ENCODE measurements at places on chromosomes 4 and X. TPM values are rescaled to one million over a fixed set of nuclear protein-coding genes. Genes with fewer than 3 reads are reported as not detected.
A peak's percentile ranks its signal among the peaks of the same experiment; 100 is the strongest.

DNA sequence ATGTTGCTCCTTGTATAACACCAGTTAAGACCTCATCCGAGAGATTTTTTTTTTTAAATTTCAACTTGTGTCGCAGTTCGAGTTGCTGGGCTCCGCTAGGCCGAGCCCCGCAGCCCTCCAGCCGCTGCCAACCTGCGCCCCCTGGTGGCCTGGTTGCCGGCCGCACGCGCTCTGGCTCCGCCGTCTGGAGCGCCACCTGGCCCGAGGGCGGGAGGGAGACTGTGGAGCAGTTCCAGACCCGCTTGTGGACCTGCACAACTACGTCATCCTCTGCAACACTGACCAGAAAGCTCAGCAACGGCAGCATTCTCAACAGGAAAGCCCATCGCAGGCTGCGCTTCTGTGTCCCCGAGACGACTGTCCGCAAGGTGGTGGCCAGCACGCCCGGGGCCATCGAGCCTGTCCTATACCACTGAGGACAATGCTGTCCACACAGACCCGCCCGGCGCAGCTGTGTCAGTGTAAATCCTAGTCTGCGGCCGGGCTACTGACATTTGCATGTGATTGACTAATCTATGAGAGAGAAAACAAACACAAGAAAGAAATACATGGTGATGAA, 39.1 kb downstream of the ARL9 start:
- DNase-seq: peak; percentile 85

GRCh38 chrX:39335513-39336235, 534.4 kb downstream of the MID1IP1 start:
- peak; percentile 50 for DNase-seq

- DNase-seq: no peak
Observed at GRCh38 chr4:112348488-112349158, 51.5 kb downstream of the ALPK1 start.

DNA sequence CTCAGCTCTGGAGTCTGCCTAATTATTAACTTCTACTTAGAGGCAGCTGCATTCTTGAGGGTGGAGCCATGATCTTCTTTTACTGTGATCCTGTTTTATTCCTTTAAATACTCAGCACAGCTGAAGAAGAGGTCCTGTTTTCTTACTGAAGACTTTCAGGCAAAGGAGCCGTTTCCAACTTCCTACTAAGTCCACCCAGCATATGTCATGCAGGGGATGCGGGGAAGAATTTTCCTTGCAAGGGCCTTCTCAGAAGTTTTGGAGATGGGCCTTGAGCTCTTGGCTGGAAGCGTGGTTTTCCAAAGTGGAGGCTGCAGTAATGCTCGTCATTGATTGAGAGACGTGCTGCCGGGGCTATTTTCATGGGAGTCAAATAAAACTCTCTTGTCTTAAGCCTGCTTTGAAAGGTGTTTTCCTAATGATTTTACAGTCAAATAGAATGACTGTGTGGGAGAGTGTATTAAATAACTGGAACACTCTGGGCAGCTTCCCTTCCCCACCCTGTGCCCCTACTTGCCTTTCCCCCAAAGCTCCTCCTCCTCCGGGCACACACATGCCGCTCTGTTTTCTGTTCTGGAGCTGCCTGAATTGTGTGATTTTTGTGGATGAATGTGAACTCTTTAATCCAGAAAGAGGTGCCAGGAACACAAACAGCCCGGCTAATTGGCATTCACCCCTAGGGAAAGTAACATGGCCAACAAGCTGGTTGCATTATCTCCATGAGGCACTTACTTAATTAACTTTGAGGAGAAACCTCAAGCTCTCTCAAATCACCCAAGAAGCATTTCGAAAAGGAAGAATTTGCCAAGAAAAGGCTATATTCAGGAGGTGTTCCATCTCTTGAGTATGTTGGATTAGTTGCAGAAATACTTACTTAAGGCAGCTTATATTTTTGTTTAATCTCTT, 28.1 kb downstream of the FGF2 start:
- DNase-seq: no peak

GRCh38 chr4:144688035-144688569, 42.1 kb downstream of the HHIP start:
- no peak for DNase-seq

DNA sequence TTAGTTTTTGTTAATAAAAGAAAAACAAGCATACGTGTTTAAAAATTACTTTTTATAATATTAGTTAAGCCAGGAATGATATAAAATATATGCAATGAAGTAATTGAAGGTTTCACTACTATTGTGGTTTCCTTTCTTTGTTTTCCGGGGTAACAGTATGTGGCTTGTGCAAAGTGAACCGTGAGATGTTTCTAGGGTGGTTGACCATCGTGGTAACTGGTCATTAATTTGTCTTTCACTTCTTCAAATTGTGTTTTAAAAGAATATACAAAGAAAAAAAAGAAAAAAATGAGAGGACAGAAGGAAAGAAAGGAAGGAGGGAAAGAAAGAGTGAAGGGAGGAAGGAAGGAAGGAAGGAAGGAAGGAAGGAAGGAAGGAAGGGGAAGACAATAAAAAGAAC, 330.1 kb upstream of the CPXCR1 start:
- DNase-seq: no peak

DNA sequence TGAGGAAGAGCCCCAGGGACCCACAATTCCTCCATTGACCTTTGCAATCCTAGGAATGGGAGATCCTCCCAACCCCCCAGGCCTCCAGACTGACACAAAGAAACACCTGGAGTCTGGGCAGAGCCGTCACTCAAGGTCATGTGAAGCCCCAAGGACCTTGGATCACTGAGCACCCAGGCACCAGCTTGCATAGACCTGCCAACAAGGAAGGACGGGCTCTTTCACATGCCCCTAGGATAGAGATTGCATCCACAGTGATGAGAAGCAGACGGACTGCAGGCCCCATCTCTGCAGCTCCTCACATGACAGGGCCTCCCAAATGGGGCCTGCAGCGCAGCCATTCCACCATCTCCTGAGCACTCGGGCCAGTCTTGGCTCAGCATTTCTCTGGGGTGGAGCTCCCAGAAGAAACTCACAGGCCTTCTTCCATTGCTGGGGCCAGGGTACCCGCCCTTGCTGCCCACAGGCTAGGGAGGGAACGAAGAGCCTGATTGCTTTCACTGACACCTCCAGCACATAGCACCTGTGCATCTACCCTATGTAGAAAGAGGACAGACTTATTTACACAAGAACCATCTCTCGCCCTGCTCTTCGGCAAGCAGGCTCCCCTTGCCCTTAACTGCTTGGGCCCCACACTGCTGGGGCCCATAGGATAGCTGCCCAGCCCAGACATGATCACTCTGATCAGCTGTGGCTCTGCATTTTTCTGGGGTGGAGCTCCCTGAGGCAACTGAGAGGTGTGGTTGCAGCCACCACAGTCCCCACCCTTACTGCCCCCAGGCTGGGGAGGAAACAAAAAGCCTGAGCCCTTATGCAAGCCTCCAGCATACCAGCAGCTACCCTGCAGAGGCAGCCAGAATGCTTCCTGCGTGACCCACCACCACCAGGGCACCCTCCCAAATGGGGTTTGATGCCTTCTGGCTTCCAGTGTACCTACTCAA, 185.7 kb upstream of the ZCCHC13 start:
- no peak for DNase-seq

- no peak for DNase-seq
Observed at GRCh38 chr4:173246719-173247118, 78.1 kb downstream of the GALNT7 start.

- DNase-seq: no peak
Observed at GRCh38 chr4:85113706-85114105, 147.2 kb upstream of the WDFY3 start.

- DNase-seq: no peak
Observed at GRCh38 chr4:2172161-2172560, 69.8 kb downstream of the HAUS3 start.

GRCh38 chrX:132411310-132411977, 77.4 kb downstream of the MBNL3 start:
- DNase-seq: no peak

- DNase-seq: no peak
Observed at GRCh38 chr4:73445383-73446335, 9.6 kb downstream of the AFP start.

- DNase-seq: no peak
Observed at GRCh38 chr4:167623241-167623572, 388.9 kb upstream of the SPOCK3 start.

DNA sequence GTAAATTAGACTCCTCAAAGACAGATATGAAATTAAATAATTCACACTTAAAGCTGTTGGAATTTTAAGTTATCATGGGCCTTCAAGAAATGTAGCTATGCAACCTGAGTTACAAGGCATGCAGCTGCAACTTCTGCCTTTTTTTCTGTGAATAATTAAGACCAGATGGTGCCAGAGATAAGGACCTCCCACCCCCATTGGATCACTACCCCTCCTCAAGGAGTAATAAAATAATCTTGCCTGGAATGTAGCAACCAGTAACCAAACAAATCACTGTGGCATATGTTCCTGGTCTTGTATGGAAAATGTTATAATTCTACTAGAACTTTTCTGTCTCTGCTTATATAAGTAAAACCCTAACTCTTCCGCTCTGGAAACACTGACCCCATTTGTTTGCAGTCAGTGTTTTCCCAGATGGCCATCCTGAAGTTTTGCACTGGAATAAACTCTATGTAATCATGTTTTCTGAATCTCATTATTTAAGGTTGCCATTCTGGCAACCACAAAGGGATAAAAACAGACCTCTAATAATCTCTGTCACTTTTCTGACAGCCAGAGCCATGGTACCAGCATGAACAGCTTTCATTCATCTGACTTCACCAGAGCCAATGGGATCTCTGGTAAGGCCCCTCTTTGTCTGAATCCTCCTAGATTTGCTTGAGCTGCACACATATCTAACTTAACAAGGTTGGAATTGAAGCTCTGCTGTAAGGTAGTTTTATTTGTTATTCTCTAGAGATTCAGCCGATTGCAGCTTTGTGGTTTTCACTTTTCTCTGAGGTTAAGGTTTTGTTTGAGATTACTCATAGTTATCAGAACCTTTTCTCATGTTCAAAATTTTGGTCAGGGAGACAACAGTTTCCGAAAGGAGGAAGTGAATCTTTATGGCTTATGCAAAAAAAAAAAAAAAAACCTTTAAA, 274.6 kb downstream of the NAF1 start:
- DNase-seq: no peak

- DNase-seq: no peak
Observed at GRCh38 chr4:36325499-36325898, 44.1 kb downstream of the DTHD1 start.

DNA sequence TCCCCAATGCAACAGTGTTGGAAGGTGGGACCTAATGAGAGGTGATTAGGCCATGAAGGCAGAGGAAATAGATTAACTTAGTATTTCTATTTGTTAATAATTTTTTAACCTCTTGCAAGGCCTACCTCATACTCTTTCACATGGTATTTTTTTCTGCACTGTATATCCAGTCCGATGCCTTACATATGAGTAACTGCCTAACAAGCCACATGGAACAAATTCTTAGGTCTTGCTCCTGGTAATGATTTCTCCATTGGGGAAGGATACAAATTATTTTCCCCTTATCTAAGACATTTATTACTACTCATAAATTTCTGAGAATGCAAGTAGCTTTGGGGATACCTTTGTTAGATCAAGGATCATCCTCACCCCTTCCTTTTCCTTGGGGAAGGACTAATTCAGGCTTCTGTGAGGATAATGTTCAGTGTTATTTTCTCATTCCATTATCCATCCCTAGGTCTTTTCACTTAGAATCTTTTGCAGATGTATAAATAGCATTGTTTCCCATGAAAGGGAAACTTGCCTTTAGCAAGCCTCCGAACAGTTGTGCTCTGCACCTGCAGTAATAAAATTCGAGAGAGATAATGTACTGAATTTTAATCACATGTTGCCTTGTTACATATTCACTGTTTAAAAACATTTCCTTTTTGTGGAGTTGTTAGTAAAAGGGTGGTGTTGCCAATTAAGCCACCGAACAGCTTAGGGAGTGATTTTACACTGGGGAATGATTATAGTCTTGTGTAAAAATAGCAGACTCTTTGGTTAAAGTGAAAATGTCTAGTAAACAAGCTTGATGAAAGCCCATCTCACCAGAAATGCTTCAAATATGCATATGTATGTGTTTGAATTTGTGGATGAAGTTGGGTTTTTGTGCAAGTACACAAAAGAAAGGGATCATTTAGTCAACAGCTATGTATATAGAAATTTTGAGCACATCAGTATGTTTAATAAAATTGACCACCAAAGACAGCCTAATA, 89.9 kb downstream of the CFAP299 start:
- no peak for DNase-seq

GRCh38 chrX:103249805-103250204, 5.2 kb downstream of the TCEAL8 start:
- DNase-seq: no peak

GRCh38 chrX:115378471-115378870, 89.0 kb downstream of the LUZP4 start:
- DNase-seq: no peak

GRCh38 chrX:68840256-68840655, 11.4 kb downstream of the EFNB1 start:
- DNase-seq: no peak

GRCh38 chrX:133995759-133996158, 10.4 kb upstream of the GPC3 start:
- DNase-seq: no peak

- DNase-seq: no peak
Observed at GRCh38 chrX:132425744-132426318, 63.0 kb downstream of the MBNL3 start.

DNA sequence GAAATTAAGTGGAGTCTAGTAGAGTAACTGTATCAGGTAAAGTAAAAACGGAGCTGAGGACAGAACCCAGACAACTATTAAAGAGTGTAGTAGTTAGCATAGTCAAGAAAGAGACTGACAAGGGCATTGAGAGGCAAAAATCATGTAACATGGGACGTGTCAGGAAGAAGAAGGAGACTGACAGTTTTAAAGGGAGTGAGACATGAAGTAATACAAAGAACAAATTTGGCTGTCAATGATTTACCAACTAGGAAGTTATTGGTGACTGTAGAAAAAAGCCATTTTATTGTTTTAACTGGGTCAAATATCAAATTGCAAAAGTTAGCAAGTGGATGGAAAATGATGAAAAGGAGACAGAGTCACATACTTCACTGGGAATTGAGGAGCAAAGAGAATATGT, 422.3 kb downstream of the MAPK10 start:
- no peak for DNase-seq

- DNase-seq: no peak
Observed at GRCh38 chr4:76209881-76210280, 3.7 kb downstream of the SCARB2 start.

DNA sequence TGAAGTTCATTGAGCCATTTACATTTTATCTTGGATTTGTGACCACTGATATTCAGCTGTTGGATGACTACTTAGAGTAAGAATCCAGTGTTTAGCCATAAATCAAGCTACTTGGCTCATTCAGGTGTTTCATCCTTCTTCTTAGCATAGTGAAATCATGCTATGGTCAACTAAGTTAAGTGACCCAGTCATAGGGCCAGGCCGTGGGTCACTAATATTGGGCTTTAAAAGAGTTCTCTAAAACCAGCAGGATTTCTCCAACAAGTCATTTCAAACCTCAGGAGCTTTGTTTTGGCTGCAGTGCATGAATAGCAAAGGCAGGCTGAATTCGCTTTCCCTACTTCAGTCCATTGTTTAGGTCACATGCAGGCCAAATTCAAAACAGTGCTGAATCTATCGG, 181.0 kb downstream of the MAML3 start:
- no peak for DNase-seq

- DNase-seq: no peak
Observed at GRCh38 chr4:116752027-116752426, 333.3 kb downstream of the TRAM1L1 start.

The HAND2 gene
- 104 TPM for total RNA-seq

The NXF2B gene
- not detected for total RNA-seq

The ABLIM2 gene
- total RNA-seq: 11.3 TPM

The FNIP2 gene
- 63.0 TPM for total RNA-seq

The PABPC1L2A gene
- not detected for total RNA-seq

The CSAG3 gene
- total RNA-seq: not detected

The SLC6A8 gene
- 165 TPM for total RNA-seq

The SLC16A2 gene
- total RNA-seq: 23.2 TPM

The RFC1 gene
- total RNA-seq: 31.0 TPM

Measured in mucosa of gallbladder (tissue), 1 donor.